ENCODE measurements at places on chromosomes 16 and 17.

GRCh38 chr17:48589060-48589830 is 796 bp downstream of the HOXB3 start:
- no peak for DNase-seq

- DNase-seq = no peak
Measured at GRCh38 chr17:48719642-48720265, 2.6 kb downstream of the PRAC1 start.

DNA sequence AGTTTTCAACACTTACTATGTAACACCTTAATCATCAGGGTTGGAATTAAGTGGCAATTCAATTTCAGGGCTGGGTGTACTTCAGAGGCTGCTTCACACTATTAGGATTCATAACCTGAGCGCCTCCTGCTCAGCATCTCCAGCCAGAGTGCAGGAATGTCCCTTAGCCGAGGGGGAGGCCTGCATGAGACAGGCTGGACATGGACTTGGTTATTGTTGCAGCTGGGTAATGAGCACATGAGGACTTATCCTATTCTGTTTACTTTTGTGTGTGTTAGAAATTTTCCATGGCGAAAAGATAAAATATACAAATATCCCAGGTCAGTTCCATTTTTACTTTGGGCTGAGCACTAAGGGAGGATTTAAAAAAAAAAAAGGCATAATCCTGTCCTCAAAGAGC is 10.4 kb downstream of the PMM2 start:
- no peak for DNase-seq

DNA sequence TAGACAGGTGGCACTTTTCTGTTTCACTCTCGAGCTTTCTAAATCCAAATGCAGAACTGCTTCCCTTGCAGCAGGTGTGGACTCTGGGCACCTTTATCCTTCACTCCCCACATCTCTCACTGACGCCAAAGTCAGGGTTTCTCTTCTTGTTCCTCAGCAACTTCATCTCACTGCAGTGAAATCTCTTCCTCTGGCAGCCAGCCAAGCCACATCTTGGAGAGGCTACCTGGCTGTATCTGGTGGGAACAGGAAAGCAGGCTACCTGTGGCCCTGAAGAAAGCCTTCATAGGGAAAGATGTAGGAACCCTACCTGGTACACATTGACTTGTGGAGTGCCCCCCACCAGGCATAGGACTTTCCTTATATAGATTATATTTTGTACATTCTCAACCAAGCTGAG is 159.1 kb downstream of the UTP18 start:
- DNase-seq = no peak

DNA sequence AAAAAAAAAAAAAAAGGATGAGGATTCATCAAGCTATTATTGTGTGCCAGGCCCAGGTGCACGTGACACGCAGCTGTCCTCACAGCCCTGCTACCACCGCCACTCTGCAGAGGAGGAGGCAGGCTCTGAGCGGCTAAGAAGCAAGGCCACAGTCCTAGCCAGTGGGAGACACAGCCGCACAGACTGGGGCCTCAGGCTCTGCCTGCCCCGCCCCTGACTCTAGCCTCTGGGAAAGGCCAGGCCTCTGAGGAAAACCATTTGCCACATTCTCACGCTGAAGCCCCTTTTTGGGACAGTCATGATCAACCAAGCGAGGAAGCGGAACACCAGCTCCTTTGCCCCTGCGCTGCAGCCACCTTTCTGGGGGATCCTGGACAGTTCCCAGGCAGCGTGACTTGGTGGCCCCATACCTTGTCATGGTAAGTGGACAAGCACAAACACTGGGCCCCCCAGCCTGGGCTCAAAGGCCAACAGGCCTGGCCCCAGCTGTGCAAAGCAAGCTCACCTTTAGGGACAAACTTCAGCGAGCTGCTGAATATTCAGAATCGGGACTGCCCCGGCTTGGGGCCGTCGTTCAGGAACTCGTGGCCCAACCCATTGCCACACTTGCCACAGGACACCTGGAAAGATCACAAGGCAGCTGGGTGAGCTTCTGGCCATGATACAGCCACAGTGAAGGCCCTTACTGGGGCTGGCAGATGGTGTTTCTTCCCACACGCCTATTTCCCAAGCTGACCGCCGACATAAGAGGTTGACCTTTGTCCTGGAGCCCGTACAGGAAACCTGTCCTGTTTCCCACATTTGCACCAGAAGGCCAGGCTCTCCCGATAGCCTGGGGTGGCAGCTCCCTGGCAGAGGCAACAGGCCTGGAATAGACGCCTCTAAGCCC is 2.5 kb downstream of the MSRB1 start:
- no peak for DNase-seq

GRCh38 chr17:79897243-79898063 is 58.2 kb upstream of the CBX4 start:
- no peak for DNase-seq

- peak; percentile 100 for DNase-seq
Measured at GRCh38 chr17:2700491-2701141, 10.9 kb downstream of the CLUH start.

All from NCI-H1105 treated with DMSO at 0.1 percent for 48 hours (cell line).